ENCODE measurements at places on chromosomes 5 and 9.
A peak's percentile ranks its signal among the peaks of the same experiment; 100 is the strongest.

GRCh38 chr5:107574287-107574686 lies 96.5 kb downstream of the EFNA5 start:
- no peak for DNase-seq

- DNase-seq = no peak
These were observed 443.1 kb upstream of the CLINT1 start for GRCh38 chr5:158302029-158302428.

GRCh38 chr5:160542281-160542680 lies 120.6 kb downstream of the PTTG1 start:
- no peak for DNase-seq

- DNase-seq = peak; percentile 71
These were observed 32.3 kb downstream of the TNPO1 start for GRCh38 chr5:72848474-72849428.

DNA sequence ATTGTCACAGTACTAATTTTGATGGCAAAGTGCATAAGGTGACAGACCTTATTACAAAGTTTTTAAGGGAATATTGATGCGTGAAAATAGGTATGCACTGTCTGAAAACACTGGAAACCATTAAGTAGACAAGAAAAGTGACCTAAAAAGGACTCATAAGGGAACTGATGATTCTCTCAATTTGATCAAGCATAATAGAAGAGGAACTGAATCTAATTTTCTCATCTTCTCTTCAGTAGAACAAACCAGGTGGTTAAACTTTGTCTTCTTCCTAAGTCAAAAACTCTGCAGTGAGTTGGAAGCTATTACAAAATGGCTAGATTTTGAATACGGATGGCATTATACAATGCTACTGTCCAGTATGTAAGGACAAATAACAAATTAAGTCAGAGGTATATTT lies 53.4 kb downstream of the RNF145 start:
- no peak for DNase-seq

- no peak for DNase-seq
These were observed 30.0 kb downstream of the SIL1 start for GRCh38 chr5:139167952-139168720.

DNA sequence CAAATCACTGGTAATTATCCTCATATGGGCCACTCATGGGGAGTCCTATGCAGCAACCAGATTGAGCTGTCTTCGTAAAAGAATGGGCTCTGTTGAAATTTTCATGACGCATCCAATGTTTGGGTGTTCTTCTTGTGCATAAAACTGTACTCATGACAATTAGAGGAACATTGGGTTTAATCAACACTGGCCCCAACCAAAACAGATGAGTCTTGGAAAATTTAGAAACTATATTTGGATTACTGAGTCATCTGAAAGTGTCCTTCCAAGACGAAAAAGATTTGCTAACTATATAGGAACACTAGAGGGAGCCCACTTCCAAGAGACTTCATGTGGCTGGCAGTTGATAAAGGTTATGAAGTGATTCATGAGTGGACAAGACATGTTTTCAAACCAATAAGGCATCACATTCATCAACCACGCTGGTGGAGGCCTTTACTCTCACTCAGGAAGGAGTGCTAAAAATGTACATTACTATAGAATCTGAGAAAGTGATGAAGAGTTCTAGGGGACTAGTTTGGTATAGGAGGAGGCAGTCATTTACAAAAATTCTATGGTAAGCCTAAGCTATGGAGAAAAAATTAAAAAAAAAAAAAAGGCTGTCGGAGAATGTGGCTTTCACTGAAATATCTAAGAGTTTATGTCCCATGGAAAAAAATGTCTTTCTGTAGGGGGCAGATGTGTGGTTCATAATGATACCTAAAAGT lies 313.5 kb downstream of the PRDM9 start:
- DNase-seq = no peak

Measured in left ventricle myocardium superior (tissue), 1 donor.